Effector memory CD8-positive, alpha-beta T cell (primary cell): ENCODE measurements at places on chromosomes 11 and 22.
A peak's percentile ranks its signal among the peaks of the same experiment; 100 is the strongest.

- DNase-seq, result no peak
Measured at GRCh38 chr11:76184551-76184993, 21.7 kb downstream of the WNT11 start.

DNA sequence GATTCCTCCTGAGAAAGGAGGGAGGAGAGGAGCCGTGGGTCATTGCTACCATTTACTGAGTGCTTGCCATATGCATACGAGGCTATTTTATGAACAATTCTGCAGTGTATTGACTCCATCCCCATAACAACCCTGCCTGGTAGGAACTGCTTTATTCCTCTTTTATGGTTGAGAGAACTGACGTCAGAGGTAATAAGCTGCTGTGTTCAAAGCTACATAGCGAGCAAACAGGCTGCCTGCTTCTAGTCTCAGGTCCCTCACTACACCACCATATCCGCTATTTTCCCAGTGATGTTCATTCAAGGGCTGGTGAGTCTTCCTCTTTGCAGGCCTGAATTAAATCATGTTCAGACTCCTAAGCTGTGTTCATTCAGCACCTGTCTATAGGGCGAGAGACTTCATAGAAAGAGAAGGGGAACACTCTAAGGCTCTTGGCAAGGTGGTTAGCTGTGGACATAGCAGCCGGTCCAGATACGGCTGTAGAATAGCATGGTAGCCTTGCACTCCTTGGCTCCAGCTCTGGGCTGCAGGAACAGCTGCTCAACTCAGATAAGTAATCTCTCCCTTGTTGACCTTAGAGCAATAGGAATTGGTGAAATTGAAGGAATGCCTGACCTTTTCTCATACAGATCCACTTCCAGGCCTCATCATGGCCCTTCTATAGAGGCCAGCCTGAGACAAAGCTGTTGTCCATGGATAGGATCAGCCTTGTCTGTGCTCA is 82.6 kb downstream of the MICAL2 start:
- no peak for DNase-seq

DNA sequence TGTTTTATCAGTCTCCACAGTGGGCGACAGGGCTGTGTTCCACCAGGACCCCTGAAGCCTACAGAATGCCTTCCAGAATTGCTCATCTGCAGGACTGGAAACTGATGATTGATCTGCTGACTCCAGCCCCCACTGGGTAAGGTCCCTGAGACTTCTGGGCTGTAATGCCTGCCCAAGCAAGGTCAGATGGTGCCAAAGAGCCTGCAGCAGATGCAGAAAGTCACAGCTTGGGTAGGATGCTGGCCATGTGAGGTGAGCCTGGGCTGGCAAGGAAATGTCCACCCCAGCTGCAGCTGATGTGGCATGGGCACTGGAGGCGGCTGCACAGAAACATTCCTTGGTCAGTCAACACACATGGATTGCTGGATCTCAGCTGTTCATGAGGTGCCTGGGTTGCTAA is 30.9 kb downstream of the LRRC32 start:
- DNase-seq, result no peak

DNA sequence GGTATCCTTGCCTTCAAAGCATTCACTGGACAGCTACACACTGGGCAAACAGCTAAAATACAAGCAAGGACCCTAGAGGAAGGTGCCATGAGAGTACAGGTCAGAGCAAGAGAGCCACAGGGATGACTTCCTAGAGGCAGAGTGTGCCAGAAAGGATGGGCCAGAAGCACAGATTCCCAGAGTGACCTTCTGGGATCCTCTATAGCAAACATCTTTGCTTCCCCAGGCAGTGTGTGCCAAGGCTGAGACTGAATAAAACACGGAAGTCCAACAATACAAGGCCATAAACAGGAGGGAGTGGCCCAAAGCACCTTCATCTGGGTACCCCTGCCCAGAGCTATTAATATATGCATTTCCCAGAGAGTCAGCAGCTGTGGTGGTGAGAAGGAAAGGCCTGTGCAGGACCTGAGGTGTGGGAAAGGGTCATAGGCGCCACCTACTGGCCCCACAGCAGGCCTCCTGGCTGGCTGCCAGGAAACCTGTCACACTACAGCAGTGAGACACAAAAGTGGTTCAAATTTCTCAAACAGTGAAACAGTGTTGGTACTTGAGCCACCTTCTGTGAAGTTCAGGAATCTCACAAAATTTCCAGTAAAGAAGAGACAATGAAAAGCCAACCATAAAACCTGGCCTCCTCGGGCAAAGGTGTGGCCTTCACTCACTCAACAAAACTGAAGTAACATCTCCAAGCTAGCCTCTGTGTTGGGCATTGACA is 20.3 kb downstream of the CLPB start:
- peak; percentile 70 for DNase-seq

- no peak for DNase-seq
Measured at GRCh38 chr22:46185283-46185682, 35.0 kb downstream of the PPARA start.

DNA sequence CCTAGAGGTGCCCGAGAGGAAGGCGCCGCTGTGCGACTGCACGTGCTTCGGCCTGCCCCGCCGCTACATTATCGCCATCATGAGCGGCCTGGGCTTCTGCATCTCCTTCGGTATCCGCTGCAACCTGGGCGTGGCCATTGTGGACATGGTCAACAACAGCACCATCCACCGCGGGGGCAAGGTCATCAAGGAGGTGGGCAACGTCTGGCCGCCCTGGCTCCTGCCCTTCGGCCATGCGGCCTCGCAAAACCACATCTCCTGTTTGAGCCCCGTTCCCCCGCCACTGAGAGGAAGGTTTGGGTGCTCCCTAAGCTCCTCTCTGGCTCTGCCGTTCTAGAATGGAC is 3.4 kb downstream of the SLC17A6 start:
- DNase-seq, result no peak

GRCh38 chr22:45887202-45888131 is 89.5 kb downstream of the WNT7B start:
- no peak for DNase-seq

DNA sequence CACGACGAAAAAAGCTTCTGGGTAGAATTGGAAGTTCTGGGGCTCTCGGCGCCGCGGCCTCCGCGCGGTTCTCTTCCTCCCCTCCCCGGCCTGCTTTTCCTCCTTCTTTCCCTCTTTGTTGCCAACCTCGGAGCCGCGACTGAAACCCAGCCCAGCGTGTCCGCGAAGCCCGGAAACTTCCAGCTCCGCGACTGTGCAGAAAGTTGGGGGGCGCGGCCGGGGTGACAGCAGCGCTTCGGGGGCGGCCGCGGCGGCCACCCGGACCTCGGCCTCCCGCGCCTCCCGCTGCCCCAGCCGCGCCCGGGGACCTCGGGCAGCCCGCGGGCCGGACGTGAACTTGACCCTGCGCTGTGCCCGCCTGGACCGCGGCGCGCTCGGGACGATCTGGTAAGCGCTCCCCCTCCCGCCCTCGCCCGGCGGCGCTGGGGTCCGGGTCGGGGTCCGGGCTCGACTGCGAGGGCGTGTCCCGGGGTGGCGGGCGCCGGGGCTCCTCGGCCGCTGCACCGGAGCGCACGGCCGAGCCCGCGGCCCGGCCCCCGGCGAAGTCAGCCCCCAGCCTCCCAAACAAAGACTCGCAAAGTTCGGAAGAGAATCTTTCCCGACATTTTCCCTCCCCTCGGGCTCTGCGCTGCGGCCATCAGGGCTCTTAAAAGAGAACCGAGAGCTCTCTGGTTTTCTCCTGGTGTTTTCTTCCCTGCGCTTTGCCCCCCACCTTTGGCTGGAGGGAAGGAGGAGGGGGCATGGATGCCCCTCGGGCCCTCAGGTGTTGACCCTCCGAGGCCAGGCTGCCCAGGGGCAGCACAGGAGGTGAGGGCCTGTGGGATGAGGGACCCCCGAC is 67.9 kb upstream of the WNT7B start:
- DNase-seq, result no peak

DNA sequence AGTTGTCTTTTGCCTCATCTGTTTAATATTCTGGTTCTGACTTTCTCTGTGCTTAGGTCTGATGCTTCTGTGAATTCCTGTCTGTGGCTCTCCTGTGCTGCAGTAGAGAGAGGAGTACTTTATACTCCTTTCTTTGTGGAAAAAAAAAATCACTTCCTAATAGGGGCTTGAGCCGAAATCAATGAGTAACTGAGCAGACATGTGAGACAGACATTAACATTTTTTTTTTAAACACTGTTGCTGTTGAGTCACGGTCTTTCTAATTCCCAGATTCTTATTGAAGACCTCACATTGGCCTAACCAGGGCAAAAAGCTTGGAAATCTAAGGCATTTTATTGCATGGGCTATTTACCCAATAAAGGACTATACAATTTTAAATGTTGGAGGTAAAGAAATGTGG is 86.1 kb downstream of the GRM5 start:
- DNase-seq, result no peak

GRCh38 chr11:102422817-102423712 is 29.5 kb downstream of the TMEM123 start:
- DNase-seq, result no peak

DNA sequence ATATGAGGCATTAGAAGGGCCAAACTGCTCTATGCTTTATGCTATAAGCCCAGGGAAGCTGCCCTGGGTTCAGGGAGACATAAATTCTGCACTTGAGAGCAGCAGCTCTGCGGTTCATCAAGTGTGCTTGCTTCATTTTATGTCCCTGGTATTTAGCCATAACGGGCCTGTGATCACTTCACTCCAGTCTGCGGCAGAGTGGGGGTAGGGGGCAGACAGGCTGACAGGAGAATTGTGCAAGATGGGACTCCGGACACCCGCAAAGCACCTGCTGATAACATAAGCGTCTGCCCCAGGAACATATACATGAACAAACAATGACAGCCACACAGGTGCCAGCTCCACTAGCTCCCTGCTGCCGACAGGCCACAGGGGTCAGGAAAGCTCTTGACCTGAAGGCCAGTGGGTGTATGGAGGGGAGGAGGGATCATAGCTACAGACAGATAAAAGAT is 56.1 kb downstream of the SMCO4 start:
- no peak for DNase-seq

GRCh38 chr11:63682066-63683021 is 1.0 kb downstream of the RTN3 start:
- no peak for DNase-seq

DNA sequence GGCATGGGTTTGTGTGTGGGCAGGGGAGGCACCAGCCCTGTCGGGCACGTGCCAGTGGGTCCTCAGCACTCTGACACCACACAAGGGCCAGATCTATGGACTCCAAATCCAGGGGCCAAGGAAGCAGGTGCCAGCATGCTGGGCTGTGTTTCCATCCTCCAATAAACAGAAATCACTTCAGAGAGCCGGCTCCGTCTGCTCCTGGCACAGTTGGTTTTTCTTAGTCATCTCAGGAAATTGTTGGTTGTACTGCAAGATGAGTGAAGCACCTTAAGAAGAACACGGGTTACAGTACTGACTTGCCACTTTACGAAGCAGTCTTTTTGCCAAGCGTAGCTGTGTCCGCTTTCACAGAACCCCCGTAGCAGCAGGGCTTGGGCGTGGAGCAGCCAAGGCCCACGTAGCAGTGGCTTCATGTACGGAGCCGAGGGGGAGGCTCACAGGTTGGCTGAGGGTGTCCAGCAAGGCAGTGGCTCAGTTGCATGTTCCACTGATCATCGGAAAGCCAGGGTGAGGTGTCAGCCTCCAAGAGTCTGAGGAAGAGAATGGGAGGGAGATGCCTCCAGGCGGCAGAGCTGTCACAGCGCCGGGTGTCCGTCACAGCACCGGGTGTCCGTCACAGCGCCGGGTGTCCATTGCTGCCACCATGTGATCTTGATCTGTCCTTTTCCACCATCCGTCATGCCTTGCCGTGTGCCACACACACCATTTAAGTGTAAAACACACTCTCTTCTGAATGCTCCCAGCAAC is 314.9 kb downstream of the CTTN start:
- DNase-seq, result no peak
